Body of pancreas (tissue), 4 donors: ENCODE measurements at places on chromosomes 3 and 15. TPM values are rescaled to one million over a fixed set of nuclear protein-coding genes. Genes with fewer than 3 reads are reported as not detected.

GRCh38 chr15:98943051-98943508, 64.5 kb downstream of the PGPEP1L start:
- no peak overlapping the region for H3K4me3 ChIP-seq
- H3K4me1 ChIP-seq: peaks cover 60% of the 10 kb centered on the region
- H3K27ac ChIP-seq: peak overlapping the region; percentile 21
- H3K36me3 ChIP-seq: peaks cover 10% of the 10 kb centered on the region
- DNase-seq: no peak

GRCh38 chr3:194294895-194295214, 56.3 kb downstream of the CPN2 start:
- no peak for DNase-seq
- no peak overlapping the region for H3K4me3 ChIP-seq
- H3K27me3 ChIP-seq: no peaks in the 10 kb centered on the region
- peaks cover 36% of the 10 kb centered on the region for H3K4me1 ChIP-seq
- H3K36me3 ChIP-seq: no peaks in the 10 kb centered on the region

DNA sequence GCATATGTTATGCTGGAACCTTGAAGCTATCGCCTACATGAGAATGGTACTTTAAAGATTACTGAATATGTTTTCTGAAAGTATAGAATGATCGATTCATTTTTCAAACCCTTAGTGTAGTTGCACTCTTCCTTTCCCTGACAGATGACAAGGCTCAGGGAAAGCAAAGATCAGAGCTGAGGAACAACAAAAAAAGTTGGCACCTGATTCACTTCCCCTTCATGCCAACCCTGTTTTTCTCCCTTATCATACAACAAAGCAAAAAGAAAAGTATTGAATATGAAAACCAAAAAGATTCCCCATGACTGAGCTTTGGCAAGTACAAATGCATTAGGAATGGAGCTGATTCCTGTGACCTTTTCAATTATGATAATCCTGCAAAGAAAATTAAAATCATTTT, 1012.7 kb downstream of the FHIT start:
- no peaks in the 10 kb centered on the region for H3K27me3 ChIP-seq
- no peaks in the 10 kb centered on the region for H3K4me1 ChIP-seq
- H3K4me3 ChIP-seq: no peak overlapping the region
- no peak overlapping the region for H3K27ac ChIP-seq

- no peaks in the 10 kb centered on the region for H3K36me3 ChIP-seq
- H3K4me3 ChIP-seq: no peak overlapping the region
- DNase-seq: no peak
- no peaks in the 10 kb centered on the region for H3K27me3 ChIP-seq
- H3K27ac ChIP-seq: no peak overlapping the region
- no peaks in the 10 kb centered on the region for H3K4me1 ChIP-seq
Observed at GRCh38 chr3:13233487-13234485, 160.6 kb upstream of the IQSEC1 start.

GRCh38 chr15:88132499-88132898, 124.0 kb downstream of the NTRK3 start:
- no peaks in the 10 kb centered on the region for H3K36me3 ChIP-seq
- no peak overlapping the region for H3K27ac ChIP-seq
- H3K4me3 ChIP-seq: no peak overlapping the region
- no peaks in the 10 kb centered on the region for H3K4me1 ChIP-seq

DNA sequence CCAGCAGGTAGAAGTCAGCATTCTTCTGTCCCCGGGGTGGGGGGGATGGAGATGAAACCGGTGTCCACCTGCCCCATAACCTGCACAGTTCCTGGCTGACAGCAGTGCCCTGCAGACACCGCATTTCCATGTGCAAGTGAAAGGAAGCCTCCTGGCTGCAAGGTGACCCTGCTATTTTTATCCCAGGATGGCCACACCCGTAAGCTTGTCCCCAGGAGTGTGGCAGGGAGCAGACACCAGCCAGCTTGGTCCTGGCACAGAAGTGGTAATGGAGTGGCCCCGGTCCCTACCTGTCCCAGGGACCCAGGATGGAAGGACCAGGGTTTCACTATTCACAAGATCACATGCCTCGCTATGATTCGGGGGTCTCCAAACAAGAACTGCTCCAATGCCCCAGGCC, 85.3 kb upstream of the RPL32 start:
- H3K27ac ChIP-seq: no peak overlapping the region
- H3K4me1 ChIP-seq: no peaks in the 10 kb centered on the region
- no peak for DNase-seq

- no peaks in the 10 kb centered on the region for H3K36me3 ChIP-seq
- no peaks in the 10 kb centered on the region for H3K4me1 ChIP-seq
- no peak overlapping the region for H3K4me3 ChIP-seq
- no peaks in the 10 kb centered on the region for H3K27me3 ChIP-seq
- no peak overlapping the region for H3K27ac ChIP-seq
Observed at GRCh38 chr3:53730576-53730975, 115.6 kb downstream of the CHDH start.

- no peaks in the 10 kb centered on the region for H3K36me3 ChIP-seq
- peak; percentile 9 for DNase-seq
- no peaks in the 10 kb centered on the region for H3K27me3 ChIP-seq
- H3K4me3 ChIP-seq: no peak overlapping the region
- H3K4me1 ChIP-seq: peaks cover 22% of the 10 kb centered on the region
- H3K27ac ChIP-seq: no peak overlapping the region
Observed at GRCh38 chr3:124174476-124174875, 182.6 kb upstream of the ROPN1 start.

DNA sequence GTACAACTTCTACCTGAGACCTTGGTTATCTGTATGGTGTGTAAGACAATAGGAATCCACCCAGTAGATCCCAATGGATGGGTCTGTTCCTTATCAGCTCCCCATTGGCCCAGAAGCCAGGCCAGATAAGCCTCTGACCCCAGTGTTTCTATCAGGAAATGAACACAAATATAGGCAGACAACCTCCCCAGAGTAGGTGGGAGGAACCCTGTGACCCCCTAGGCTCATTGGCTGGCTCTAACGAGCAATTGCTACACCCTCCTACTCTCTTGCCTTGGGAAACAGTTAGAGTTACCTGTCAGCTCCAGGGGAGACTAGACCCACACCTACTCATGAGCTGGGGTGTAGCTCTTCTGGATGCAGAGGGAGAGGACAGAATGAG, 299.9 kb downstream of the UACA start:
- no peaks in the 10 kb centered on the region for H3K27me3 ChIP-seq
- H3K27ac ChIP-seq: no peak overlapping the region
- no peaks in the 10 kb centered on the region for H3K36me3 ChIP-seq

GRCh38 chr3:196985298-196985697, 16.7 kb upstream of the PIGZ start:
- no peak overlapping the region for H3K4me3 ChIP-seq
- no peak overlapping the region for H3K27ac ChIP-seq
- DNase-seq: no peak
- peaks cover 11% of the 10 kb centered on the region for H3K4me1 ChIP-seq
- no peaks in the 10 kb centered on the region for H3K27me3 ChIP-seq
- H3K36me3 ChIP-seq: no peaks in the 10 kb centered on the region

GRCh38 chr3:33004961-33005360, 53.5 kb downstream of the CCR4 start:
- no peak overlapping the region for H3K27ac ChIP-seq
- DNase-seq: no peak
- no peaks in the 10 kb centered on the region for H3K27me3 ChIP-seq
- H3K4me3 ChIP-seq: no peak overlapping the region
- H3K4me1 ChIP-seq: no peaks in the 10 kb centered on the region

DNA sequence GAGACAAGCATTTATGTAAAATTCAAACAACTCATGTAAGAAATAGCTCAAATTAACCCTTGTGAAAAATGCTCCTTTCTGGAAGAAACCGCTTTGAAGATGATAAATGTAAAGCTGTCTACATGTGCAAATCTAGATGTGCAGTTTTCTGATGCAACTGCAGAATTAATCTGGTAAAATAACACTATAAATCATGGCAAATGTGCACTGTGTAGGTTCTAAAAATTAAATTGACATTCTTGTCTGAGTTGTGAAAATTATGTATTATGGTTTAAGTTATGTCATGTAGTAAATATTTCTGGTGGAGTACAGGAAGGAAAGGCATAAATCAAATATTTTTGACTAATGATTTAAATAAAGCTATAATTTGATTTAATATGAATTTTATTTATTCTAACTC, 678.1 kb upstream of the SEMA6D start:
- H3K4me1 ChIP-seq: no peaks in the 10 kb centered on the region
- no peaks in the 10 kb centered on the region for H3K36me3 ChIP-seq
- no peaks in the 10 kb centered on the region for H3K27me3 ChIP-seq
- no peak overlapping the region for H3K4me3 ChIP-seq
- H3K27ac ChIP-seq: no peak overlapping the region

DNA sequence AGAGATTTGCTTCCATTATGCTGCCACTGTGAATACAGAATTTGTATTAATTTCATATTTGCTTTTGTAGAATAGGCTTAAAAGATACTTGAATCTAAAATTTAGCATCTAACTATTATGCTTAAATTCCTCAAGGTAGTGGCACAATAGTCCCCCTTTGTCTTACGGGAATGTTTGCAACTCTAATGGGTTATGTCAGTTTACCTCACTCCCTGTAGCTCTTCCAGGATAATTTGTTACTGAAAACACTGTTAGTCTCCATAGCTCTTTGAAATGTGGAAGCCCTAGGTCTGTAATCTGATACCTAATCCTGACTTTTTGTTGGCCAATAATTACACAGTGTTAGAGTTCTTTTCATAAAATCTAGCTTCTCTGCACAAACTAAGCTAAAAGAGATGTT, 433.4 kb downstream of the PYDC2 start:
- H3K4me3 ChIP-seq: no peak overlapping the region
- no peak for DNase-seq
- H3K4me1 ChIP-seq: no peaks in the 10 kb centered on the region

GRCh38 chr3:161031134-161031533, 74.0 kb downstream of the B3GALNT1 start:
- H3K4me1 ChIP-seq: peaks cover 5% of the 10 kb centered on the region
- no peak overlapping the region for H3K27ac ChIP-seq
- no peak for DNase-seq
- H3K36me3 ChIP-seq: no peaks in the 10 kb centered on the region
- no peak overlapping the region for H3K4me3 ChIP-seq

DNA sequence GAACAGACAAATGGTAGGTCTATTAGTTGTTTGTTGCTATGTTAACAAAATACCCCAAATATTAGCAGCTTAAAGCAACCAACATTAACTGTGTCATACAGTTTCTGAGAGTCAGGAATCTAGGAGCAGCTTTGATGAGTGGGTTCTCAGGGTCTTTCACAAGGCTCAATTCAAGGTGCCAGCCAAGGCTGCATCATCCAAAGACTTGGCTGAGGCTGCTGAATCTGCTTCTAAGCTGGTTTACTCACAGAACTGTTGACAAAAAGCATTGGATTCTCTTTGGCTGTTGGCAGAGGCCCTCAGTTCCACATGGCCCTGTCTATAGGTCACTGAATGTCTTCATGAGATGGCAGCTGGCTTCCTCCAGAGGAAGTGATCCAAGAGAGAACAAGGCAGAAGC, 40.3 kb upstream of the TSC22D2 start:
- no peaks in the 10 kb centered on the region for H3K36me3 ChIP-seq
- H3K27me3 ChIP-seq: no peaks in the 10 kb centered on the region
- H3K4me1 ChIP-seq: peaks cover 15% of the 10 kb centered on the region

- H3K36me3 ChIP-seq: no peaks in the 10 kb centered on the region
- H3K27me3 ChIP-seq: no peaks in the 10 kb centered on the region
- peak; percentile 24 for DNase-seq
- H3K4me3 ChIP-seq: no peak overlapping the region
- H3K27ac ChIP-seq: no peak overlapping the region
- H3K4me1 ChIP-seq: peaks cover 17% of the 10 kb centered on the region
Observed at GRCh38 chr3:195900436-195901355, 7.7 kb downstream of the TNK2 start.

DNA sequence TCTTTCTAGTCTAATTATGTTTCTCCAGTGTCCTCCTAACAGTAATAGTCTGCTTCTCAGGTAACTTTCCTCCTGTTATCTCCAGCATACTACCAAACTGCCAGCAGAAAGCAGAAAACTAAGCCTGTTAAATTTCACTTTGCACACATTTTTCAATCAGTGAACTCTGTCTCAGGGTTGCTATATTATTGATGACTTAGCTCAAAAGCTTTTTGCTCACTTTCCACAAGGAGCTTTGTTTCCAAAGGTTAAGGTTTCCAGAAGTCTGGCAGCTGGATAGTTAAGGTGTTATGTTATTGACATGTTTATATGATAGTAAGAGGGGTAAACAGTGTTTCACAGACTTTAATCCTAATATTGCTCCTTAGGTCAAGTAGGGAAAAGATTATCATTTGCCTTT, 5.1 kb downstream of the TRPM7 start:
- no peak overlapping the region for H3K4me3 ChIP-seq
- peaks cover 34% of the 10 kb centered on the region for H3K4me1 ChIP-seq
- no peaks in the 10 kb centered on the region for H3K27me3 ChIP-seq
- no peak for DNase-seq
- H3K36me3 ChIP-seq: no peaks in the 10 kb centered on the region
- H3K27ac ChIP-seq: no peak overlapping the region

GRCh38 chr15:78620527-78621421, at the start of gene CHRNA3:
Gene CHRNA3, minus strand, starts transcription at chr15:78620996. Its CDS starts 202 bp downstream, at chr15:78620794.
- no peak within 1 kb of the TSS for H3K4me3 ChIP-seq
- H3K36me3 ChIP-seq: no peaks in the 10 kb centered on the region
- H3K4me1 ChIP-seq: peaks cover 9% of the 10 kb centered on the region
- H3K27ac ChIP-seq: no peak within 1 kb of the TSS
- peaks cover 8% of the 10 kb centered on the region for H3K27me3 ChIP-seq

DNA sequence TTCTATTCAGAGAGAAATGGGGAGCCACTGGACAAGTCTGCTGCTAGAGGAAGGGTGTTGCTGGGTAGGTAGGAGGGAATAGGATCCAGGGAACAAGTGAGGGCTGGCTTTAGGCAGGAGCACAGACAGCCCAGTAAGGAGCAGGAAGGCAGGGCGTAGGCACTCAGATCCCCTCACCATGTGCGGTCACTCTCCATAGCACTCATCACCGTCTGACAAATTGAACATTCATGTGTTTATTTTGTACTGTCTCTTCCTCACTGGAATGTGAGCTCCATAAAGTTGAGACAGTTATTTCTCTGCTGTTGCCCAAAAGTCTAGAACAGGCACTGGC, 24.2 kb upstream of the LRRC34 start:
- DNase-seq: no peak
- H3K4me3 ChIP-seq: no peak overlapping the region
- no peaks in the 10 kb centered on the region for H3K4me1 ChIP-seq
- H3K27me3 ChIP-seq: no peaks in the 10 kb centered on the region
- no peaks in the 10 kb centered on the region for H3K36me3 ChIP-seq
- no peak overlapping the region for H3K27ac ChIP-seq

GOLGA6B gene
- not detected for total RNA-seq

C3orf20 gene
- total RNA-seq: not detected

FRG2C gene
- not detected for total RNA-seq

WDR49 gene
- 2.3 TPM for total RNA-seq

COL6A6 gene
- not detected for total RNA-seq

TRPM1 gene
- not detected for total RNA-seq

CPLX3 gene
- not detected for total RNA-seq

RLBP1 gene
- total RNA-seq: not detected

ANKUB1 gene
- not detected for total RNA-seq

KLHL40 gene
- total RNA-seq: not detected

RFTN1 gene
- 28.0 TPM for total RNA-seq

RARB gene
- 1.8 TPM for total RNA-seq

SPINT1 gene
- total RNA-seq: 134 TPM

KNSTRN gene
- total RNA-seq: 5.7 TPM

LRRC2 gene
- 1.8 TPM for total RNA-seq
